Natural killer cell (primary cell): ENCODE measurements at places on chromosomes 13 and 19.

- H3K4me3 ChIP-seq = no peak overlapping the region
- H3K4me1 ChIP-seq = no peaks in the 10 kb centered on the region
- no peaks in the 10 kb centered on the region for H3K27me3 ChIP-seq
- H3K27ac ChIP-seq = no peak overlapping the region
These were observed 279.8 kb upstream of the EDNRB start for GRCh38 chr13:78198419-78198818.

DNA sequence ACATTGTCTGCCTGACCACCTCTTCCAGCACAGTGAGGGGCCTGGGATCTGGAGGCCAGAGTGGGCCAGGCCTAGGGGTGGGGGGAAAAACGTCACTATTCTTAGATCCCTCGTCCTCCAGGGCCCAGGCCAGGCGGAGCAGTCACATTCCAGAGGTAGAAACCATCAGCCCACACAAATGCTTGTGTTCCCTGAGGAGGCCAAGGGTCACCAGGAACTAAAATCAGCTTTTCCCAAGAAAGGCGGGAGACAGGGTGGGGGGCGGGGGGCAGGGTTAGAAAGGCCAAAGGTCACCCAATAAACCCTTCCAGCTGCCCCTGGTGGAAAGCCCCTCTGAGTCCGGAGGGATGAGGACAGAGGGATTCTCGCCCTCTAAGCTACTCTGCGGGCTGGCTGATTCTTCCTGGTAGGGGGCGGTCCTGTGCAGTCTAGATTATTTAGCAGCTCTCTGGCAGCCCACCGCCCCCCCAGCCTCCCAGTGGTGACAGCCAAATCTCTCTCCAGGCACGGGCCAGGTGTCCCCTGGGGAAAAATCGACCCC lies 23.5 kb upstream of the CCL25 start:
- H3K27me3 ChIP-seq = no peaks in the 10 kb centered on the region

GRCh38 chr13:80306337-80306972 lies 34.5 kb downstream of the SPRY2 start:
- H3K4me3 ChIP-seq = no peak overlapping the region
- no peaks in the 10 kb centered on the region for H3K36me3 ChIP-seq
- H3K27ac ChIP-seq = no peak overlapping the region
- no peaks in the 10 kb centered on the region for H3K27me3 ChIP-seq
- H3K4me1 ChIP-seq = no peaks in the 10 kb centered on the region

GRCh38 chr19:35039881-35040825 lies 1.4 kb upstream of the HPN start:
- no peak for DNase-seq
- peak overlapping the region; percentile 13 for H3K4me3 ChIP-seq
- peak overlapping the region; percentile 43 for H3K27ac ChIP-seq
- H3K36me3 ChIP-seq = no peaks in the 10 kb centered on the region
- H3K27me3 ChIP-seq = no peaks in the 10 kb centered on the region

DNA sequence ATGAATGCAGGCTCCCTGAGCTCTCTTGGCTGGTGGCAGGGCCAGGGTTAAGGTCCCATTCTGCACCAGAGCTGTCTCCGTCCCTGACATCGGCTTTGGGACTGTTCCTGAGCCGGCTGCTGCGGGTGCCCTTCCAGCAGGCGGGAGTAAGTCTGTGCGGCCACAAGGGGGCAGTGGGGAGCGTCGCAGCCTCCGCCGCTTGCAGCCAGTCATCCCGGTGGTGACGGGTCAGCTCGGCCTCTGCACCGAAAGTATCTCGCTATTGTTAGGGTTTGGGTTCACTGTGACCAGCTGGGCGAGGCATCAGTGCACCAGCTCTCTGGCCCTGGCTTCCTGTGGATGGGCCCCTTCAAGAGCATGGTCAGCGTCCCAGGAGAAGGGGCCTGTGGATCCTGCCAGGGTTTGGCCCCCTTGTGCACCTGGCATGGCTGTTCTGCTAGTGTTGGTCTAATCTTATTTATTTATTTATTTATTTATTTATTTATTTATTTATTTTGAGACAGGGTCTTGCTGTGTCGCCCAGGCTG lies 15.1 kb downstream of the NDUFB7 start:
- H3K27ac ChIP-seq = peak overlapping the region; percentile 69
- H3K4me1 ChIP-seq = peaks cover 78% of the 10 kb centered on the region
- H3K27me3 ChIP-seq = no peaks in the 10 kb centered on the region
- peak overlapping the region; percentile 0 for H3K4me3 ChIP-seq
- peaks cover 5% of the 10 kb centered on the region for H3K36me3 ChIP-seq
- DNase-seq = peak; percentile 89

GRCh38 chr13:73440296-73440895 lies 381.6 kb downstream of the KLF5 start:
- no peak overlapping the region for H3K27ac ChIP-seq
- H3K4me1 ChIP-seq = no peaks in the 10 kb centered on the region
- no peaks in the 10 kb centered on the region for H3K27me3 ChIP-seq
- peak; percentile 4 for DNase-seq
- H3K4me3 ChIP-seq = no peak overlapping the region

GRCh38 chr19:39557811-39558623 lies 18.1 kb upstream of the EID2 start:
- peak overlapping the region; percentile 28 for H3K27ac ChIP-seq
- no peaks in the 10 kb centered on the region for H3K27me3 ChIP-seq

GRCh38 chr19:35462476-35462953 lies 14.5 kb downstream of the FFAR2 start:
- peak overlapping the region; percentile 88 for H3K27ac ChIP-seq
- DNase-seq = peak; percentile 89
- H3K27me3 ChIP-seq = no peaks in the 10 kb centered on the region
- peaks cover 60% of the 10 kb centered on the region for H3K4me1 ChIP-seq
- no peaks in the 10 kb centered on the region for H3K36me3 ChIP-seq
- no peak overlapping the region for H3K4me3 ChIP-seq

GRCh38 chr19:11843722-11844121 lies 4.8 kb upstream of the ZNF439 start:
- H3K27me3 ChIP-seq = no peaks in the 10 kb centered on the region
- H3K36me3 ChIP-seq = no peaks in the 10 kb centered on the region
- no peak for DNase-seq
- peaks cover 5% of the 10 kb centered on the region for H3K4me1 ChIP-seq

DNA sequence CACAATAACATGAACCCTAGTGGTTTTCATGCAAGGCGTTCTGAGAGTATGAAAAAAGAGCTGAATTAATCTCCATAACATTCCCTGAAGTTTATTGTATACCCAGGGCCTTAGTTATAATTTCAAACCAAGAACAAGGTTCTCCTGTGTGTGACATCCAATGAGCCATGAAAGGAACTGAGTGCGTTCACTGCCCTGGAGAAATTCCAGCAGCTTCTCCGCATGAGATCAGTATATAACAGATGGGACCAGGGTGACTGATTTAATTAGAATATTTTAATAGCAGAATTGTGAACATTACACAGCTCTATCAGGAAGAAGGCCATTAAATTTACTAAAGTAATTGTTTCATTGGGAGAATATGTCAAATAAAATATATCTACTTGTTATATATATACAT lies 1190.5 kb upstream of the SLC10A2 start:
- H3K27ac ChIP-seq = no peak overlapping the region
- DNase-seq = no peak
- no peaks in the 10 kb centered on the region for H3K4me1 ChIP-seq
- no peaks in the 10 kb centered on the region for H3K27me3 ChIP-seq
- no peak overlapping the region for H3K4me3 ChIP-seq

- H3K27ac ChIP-seq = no peak overlapping the region
- no peaks in the 10 kb centered on the region for H3K36me3 ChIP-seq
- no peaks in the 10 kb centered on the region for H3K4me1 ChIP-seq
- no peak for DNase-seq
- no peaks in the 10 kb centered on the region for H3K27me3 ChIP-seq
These were observed 47.2 kb downstream of the COMP start for GRCh38 chr19:18743784-18744418.

GRCh38 chr19:19468424-19469050 lies 46.8 kb downstream of the TSSK6 start:
- no peaks in the 10 kb centered on the region for H3K27me3 ChIP-seq
- peaks cover 42% of the 10 kb centered on the region for H3K36me3 ChIP-seq
- no peak for DNase-seq
- H3K27ac ChIP-seq = no peak overlapping the region
- no peak overlapping the region for H3K4me3 ChIP-seq

GRCh38 chr19:7292352-7292949 lies 1.8 kb downstream of the INSR start:
- H3K4me1 ChIP-seq = peaks cover 6% of the 10 kb centered on the region
- H3K27me3 ChIP-seq = peaks cover 3% of the 10 kb centered on the region
- no peaks in the 10 kb centered on the region for H3K36me3 ChIP-seq

GRCh38 chr13:31774186-31774750 lies 34.9 kb downstream of the RXFP2 start:
- no peak overlapping the region for H3K4me3 ChIP-seq
- no peaks in the 10 kb centered on the region for H3K27me3 ChIP-seq
- no peaks in the 10 kb centered on the region for H3K4me1 ChIP-seq

GRCh38 chr13:76020421-76020955 lies 384.4 kb downstream of the LMO7 start:
- H3K36me3 ChIP-seq = no peaks in the 10 kb centered on the region
- DNase-seq = no peak
- no peaks in the 10 kb centered on the region for H3K4me1 ChIP-seq
- H3K4me3 ChIP-seq = no peak overlapping the region
- no peaks in the 10 kb centered on the region for H3K27me3 ChIP-seq

- H3K27me3 ChIP-seq = no peaks in the 10 kb centered on the region
- no peak for DNase-seq
- H3K4me1 ChIP-seq = no peaks in the 10 kb centered on the region
- H3K27ac ChIP-seq = no peak overlapping the region
- no peaks in the 10 kb centered on the region for H3K36me3 ChIP-seq
- no peak overlapping the region for H3K4me3 ChIP-seq
These were observed 278.3 kb downstream of the TEX29 start for GRCh38 chr13:111598747-111599146.

DNA sequence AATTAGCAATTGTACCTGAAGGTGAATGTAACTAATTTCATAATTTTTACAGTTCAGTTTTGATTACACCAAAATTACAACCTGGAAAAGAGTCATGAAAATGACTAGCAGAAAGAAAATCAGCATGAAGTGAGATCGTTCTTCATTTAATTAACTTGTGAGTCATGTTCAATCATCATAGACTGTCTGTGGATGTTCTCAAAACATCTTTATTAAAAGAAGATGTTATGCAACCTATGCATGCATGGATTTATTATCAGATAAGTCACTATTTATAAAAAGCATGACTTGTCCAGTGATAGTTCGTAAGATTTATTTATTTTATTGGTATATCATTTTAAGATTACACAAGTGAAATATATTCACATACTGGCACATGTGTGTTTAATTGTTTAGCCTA lies 245.9 kb downstream of the ITGBL1 start:
- H3K27me3 ChIP-seq = no peaks in the 10 kb centered on the region
- H3K27ac ChIP-seq = no peak overlapping the region
- no peak overlapping the region for H3K4me3 ChIP-seq
- DNase-seq = no peak
- no peaks in the 10 kb centered on the region for H3K36me3 ChIP-seq

DNA sequence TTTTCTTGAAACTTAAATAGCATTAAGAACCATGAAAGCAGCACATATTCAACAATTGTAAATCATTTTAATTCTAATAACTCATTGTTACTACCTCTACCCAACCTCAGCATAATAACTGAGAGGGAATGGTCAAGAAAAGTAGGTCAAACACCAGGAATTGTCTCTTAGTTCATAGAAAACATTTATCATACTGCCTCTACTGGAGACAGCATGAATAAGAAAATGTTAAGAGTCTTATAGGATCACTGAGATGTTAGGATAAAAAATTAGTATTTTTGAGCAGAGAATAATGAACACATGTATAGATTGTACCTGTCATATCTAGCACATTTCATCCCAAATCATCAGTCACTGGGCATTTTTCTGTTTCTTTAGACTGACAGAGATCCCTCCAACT lies 515.3 kb downstream of the PCDH9 start:
- H3K36me3 ChIP-seq = no peaks in the 10 kb centered on the region
- no peak overlapping the region for H3K4me3 ChIP-seq
- no peak for DNase-seq
- H3K27me3 ChIP-seq = no peaks in the 10 kb centered on the region
- no peaks in the 10 kb centered on the region for H3K4me1 ChIP-seq

DNA sequence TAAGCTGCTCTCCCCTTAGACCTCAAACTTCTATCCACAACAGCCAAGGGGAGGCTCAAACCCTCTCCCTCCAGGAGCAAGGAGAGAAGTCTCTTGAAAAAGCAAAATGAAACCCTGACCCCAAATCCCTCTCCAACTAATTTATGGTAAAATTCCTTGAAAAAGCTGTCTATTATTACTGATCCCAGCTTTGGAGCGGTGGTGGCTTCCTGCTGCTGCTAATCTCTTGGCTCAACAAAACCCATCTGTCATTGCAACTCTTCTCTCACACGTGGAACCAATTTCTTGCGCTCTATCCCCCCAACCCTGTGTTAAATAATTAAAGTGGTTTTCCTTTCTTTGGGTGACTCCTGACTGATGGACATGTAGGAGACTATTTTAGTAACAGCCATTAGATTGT lies 64.1 kb upstream of the OXGR1 start:
- no peaks in the 10 kb centered on the region for H3K36me3 ChIP-seq
- H3K4me3 ChIP-seq = no peak overlapping the region
- no peak for DNase-seq
- no peaks in the 10 kb centered on the region for H3K4me1 ChIP-seq

- no peak for DNase-seq
- no peak overlapping the region for H3K27ac ChIP-seq
- H3K27me3 ChIP-seq = no peaks in the 10 kb centered on the region
- no peaks in the 10 kb centered on the region for H3K36me3 ChIP-seq
These were observed 1591.5 kb downstream of the PCDH9 start for GRCh38 chr13:65638572-65639168.

- DNase-seq = peak; percentile 56
- peaks cover 5% of the 10 kb centered on the region for H3K36me3 ChIP-seq
- peak within 1 kb of the TSS; percentile 84 for H3K27ac ChIP-seq
- peak within 1 kb of the TSS; percentile 55 for H3K4me3 ChIP-seq
These were observed at the start of gene LYL1 for GRCh38 chr19:13102666-13103580. Gene LYL1, minus strand, starts transcription at chr19:13102858. Its CDS starts 1,687 bp downstream, at chr19:13101171.

- no peak for DNase-seq
- H3K27ac ChIP-seq = peak overlapping the region; percentile 3
- peaks cover 24% of the 10 kb centered on the region for H3K36me3 ChIP-seq
- no peak overlapping the region for H3K4me3 ChIP-seq
These were observed 6.6 kb downstream of the CLPTM1 start for GRCh38 chr19:44961821-44962220.

DNA sequence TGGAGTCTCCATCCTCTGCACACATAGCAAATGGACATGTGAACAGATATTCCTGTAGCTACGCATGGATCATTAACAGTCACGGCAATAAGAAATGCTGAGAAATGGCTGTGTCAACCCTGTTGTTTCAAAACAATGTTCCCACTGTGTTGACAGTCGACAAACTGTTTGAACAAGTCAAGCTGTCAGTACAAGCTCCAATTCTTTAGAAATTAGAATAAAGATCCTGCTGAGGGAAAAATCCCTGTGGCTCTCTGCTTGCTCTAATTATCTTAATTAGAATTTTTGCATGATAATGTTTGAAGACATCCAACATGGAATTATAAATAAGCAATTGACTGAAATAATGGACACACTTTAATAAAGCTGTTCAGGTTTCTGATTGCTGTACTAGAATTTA lies 37.9 kb upstream of the CPB2 start:
- peaks cover 92% of the 10 kb centered on the region for H3K36me3 ChIP-seq
- H3K4me3 ChIP-seq = no peak overlapping the region
- no peak for DNase-seq
- H3K27ac ChIP-seq = no peak overlapping the region
- H3K4me1 ChIP-seq = no peaks in the 10 kb centered on the region
